ENCODE measurements at places on chromosomes 16 and 17.
A peak's percentile ranks its signal among the peaks of the same experiment; 100 is the strongest.

GRCh38 chr17:6713918-6714271 is 726 bp upstream of the SLC13A5 start:
- H3K27me3 ChIP-seq, result no peaks in the 10 kb centered on the region
- no peaks in the 10 kb centered on the region for H3K36me3 ChIP-seq
- no peak for DNase-seq
- H3K4me3 ChIP-seq, result no peak overlapping the region

DNA sequence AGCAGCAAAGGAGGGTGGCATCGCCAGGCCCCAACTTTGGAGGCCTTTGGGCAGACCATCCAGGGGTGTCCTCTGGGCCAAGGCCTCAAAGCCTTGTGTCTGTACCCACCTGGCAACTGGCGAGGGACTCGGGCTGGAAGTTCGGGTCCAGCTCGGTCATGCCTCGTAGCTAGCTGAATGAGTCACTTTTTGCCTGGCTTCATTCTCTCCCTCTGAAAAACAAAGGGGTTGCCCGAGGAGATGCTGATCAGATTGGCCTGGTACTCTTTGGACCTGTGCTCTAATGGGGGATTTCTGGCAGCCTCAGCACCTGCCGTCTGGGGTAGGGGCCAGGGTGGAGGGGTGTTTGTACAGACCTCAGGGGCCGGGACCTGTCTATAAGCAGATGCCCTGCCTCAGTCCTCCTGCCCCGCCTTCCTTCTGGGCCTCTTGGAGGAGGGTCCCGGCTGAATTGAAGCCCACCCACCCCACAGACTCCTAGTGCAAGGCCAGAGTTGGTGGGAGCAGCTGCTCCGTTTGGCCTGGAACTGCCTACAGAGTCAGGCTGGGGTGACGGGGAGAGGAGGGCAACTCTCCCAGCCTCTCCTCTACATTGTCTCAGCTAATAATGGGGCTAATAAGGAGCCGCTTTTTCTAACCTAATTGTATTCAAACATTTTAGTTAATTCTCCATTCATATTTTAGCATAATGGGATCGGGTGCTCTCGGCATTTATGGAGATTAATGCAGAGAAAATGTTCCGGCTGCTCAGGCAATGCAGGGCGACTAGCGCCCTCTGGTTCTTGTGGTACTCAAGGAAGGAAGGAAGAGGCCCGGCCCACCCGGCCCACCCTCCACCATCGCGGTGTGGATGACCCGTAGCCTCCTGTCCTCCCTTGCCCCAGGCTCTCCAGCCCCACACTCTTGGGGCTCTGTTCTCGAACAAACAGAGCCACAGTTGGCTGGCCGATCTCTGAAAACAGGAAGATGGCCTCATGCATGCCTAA is 21.4 kb upstream of the ABCC3 start:
- peaks cover 9% of the 10 kb centered on the region for H3K4me1 ChIP-seq
- no peak for DNase-seq
- no peaks in the 10 kb centered on the region for H3K36me3 ChIP-seq
- H3K27ac ChIP-seq, result no peak overlapping the region
- peaks cover 32% of the 10 kb centered on the region for H3K27me3 ChIP-seq
- H3K4me3 ChIP-seq, result no peak overlapping the region

DNA sequence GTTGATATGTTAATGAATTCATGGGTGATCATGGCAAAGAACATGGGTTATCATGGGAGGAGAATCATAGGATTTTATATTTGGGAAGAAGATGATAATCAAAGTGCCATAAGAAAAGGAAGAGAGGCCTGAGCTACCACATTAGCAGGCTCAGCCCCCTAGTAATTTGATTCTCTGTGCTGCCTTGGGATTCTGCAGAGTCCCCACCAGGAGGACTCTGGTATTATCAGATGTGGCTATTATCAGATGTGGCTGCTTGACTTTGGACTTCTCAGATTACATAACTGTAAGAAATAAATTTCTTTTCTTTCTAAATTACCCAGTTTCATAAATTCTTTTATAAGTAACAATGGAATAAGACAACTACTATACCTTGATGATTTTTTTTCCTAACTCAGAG is 137.6 kb downstream of the ITFG1 start:
- H3K27ac ChIP-seq, result no peak overlapping the region
- no peaks in the 10 kb centered on the region for H3K4me1 ChIP-seq
- peak; percentile 12 for DNase-seq
- H3K4me3 ChIP-seq, result no peak overlapping the region
- no peaks in the 10 kb centered on the region for H3K36me3 ChIP-seq

DNA sequence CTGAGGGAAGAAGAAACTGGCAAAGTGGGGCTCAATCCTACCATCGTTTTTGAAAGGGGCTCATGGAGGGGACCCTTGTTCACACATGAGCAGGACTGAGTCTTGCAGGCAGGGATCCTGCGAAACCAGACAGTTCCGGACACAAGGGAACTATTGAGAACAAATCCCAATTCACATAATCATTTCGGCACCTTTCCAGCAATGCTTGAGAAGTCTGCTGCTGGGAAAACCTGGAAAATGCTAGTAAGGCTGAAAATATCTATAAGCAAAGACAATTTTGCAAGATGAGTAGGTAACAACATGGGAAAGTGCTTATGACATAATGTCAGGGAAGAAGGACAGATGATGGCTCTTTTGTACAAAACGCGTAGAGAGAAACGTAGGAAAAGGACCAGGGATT is 52.1 kb upstream of the BPTF start:
- no peaks in the 10 kb centered on the region for H3K4me1 ChIP-seq
- no peaks in the 10 kb centered on the region for H3K36me3 ChIP-seq
- no peak overlapping the region for H3K4me3 ChIP-seq
- no peak for DNase-seq
- H3K27me3 ChIP-seq, result no peaks in the 10 kb centered on the region
- H3K27ac ChIP-seq, result no peak overlapping the region

- no peaks in the 10 kb centered on the region for H3K36me3 ChIP-seq
- H3K27me3 ChIP-seq, result no peaks in the 10 kb centered on the region
- no peak overlapping the region for H3K4me3 ChIP-seq
Observed at GRCh38 chr17:64694207-64694606, 32.1 kb upstream of the SMURF2 start.

DNA sequence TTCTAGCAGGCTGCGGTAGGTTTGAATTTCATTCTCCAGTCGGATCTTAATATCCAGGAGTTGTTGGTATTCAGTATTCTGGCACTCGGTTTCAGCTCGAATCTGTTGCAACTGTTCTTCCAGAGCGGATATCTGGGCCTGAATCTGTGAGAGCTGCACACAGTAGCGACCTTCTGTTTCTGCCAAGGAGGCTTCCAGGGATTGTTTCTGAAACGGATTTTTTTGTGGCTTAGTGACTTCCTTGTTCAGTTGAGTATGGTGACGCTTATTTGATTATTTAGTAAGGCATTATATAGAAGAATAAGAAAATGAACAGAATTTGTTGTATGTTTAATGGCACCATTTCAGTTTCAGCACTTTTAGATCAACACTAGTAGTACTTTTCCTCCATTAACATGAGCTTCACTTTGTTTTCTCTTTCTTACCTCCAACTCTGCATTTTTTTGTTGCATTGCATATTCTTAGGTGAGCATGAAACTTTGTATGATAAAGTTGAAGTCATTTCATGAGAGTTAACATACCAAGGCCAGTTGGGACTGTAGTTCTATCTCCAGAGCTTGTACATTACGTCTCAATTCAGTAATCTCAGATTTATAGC is 2.8 kb downstream of the KRT10 start:
- H3K4me3 ChIP-seq, result peak overlapping the region; percentile 74
- peak; percentile 28 for DNase-seq
- H3K4me1 ChIP-seq, result peaks cover 33% of the 10 kb centered on the region
- peaks cover 7% of the 10 kb centered on the region for H3K36me3 ChIP-seq

- peaks cover 9% of the 10 kb centered on the region for H3K27me3 ChIP-seq
- peaks cover 44% of the 10 kb centered on the region for H3K4me1 ChIP-seq
- H3K27ac ChIP-seq, result no peak overlapping the region
- H3K4me3 ChIP-seq, result peak overlapping the region; percentile 14
- peaks cover 12% of the 10 kb centered on the region for H3K36me3 ChIP-seq
Observed at GRCh38 chr16:10922328-10923145, 19.7 kb downstream of the DEXI start.

- no peak for DNase-seq
- 0 out of 3 replicates have a peak, but pooled peaks cover 4% of the 10 kb centered on the region for H3K36me3 ChIP-seq
- H3K4me1 ChIP-seq, result peaks cover 39% of the 10 kb centered on the region
- peak overlapping the region; percentile 95 for H3K4me3 ChIP-seq
Observed at GRCh38 chr16:88454523-88454947, 1.5 kb downstream of the ZFPM1 start.

GRCh38 chr17:66459811-66460270 is 157.4 kb downstream of the PRKCA start:
- H3K36me3 ChIP-seq, result no peaks in the 10 kb centered on the region
- H3K27me3 ChIP-seq, result no peaks in the 10 kb centered on the region
- H3K4me3 ChIP-seq, result 0 out of 2 replicates have a peak overlapping the region, but pooled peaks have one; percentile 27
- peak overlapping the region; percentile 89 for H3K27ac ChIP-seq
- DNase-seq, result peak; percentile 95
- H3K4me1 ChIP-seq, result peaks cover 50% of the 10 kb centered on the region

- H3K27ac ChIP-seq, result no peak overlapping the region
- peaks cover 4% of the 10 kb centered on the region for H3K27me3 ChIP-seq
- H3K4me1 ChIP-seq, result peaks cover 17% of the 10 kb centered on the region
Observed at GRCh38 chr17:81189670-81190530, 23.9 kb upstream of the AATK start.

Data from HepG2 (cell line).